Fibroblast of mammary gland (primary cell): ENCODE measurements at places on chromosomes 5 and 9.

DNA sequence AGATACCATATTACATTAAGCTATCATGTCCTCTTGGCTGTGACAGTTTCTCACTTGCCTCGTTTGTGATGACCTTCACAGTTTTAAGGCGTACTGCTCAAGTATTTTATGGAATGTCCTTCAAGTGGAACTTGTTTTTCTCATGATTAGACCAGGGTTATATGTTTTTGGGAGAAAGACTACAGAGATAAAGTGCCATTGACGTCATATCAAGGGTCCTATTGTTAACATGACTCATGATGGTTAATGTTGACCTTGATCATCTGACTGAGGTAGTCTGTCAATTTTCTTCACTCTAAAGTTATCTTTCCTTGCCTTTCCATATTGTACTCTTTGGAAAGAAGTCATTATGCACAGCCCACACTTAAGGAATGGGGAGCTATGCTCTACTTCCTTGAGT lies 17.8 kb upstream of the PTBP3 start:
- no peak for DNase-seq

DNA sequence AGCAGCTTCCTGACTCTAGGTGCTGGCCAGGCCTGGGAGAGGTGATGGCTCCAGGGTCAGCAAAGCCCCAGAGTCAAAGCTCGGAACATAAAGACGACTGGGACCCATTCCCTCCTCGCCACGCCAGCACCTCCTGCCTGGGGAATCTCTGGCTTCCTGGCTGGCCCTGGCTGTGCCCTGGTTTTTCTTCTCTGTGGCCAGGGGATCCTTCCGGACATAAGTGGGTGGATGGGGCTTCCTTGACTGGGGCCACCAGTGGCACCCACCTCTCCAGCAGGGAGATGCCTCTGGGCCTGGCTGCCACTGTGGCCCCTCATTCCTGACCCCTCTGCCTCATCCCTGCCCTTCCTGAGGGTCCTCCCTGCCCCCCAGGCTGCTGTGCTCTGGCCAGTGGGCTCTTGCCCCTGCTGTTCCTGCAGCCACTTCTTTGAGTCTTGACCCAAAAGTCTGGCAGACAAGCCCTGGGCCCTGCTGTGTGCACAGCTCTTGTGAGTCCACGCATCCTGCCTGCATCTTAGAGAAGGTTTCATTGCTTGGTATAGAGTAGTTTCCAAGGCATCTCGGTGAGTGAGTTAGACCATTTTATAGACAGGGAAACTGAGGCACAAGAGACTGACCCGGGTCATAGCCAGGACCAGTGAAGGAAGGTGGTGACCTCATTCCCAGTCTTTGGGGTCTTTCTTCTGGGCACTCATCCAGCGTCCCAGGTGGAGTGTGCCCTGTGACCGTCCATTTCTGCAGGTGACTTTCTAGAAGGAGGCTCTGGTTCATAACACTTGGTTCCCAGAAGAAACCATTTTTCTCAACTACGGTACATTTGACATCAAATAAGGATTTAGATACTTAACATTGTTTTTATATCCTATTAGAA lies 17.3 kb upstream of the LPCAT1 start:
- DNase-seq: no peak

DNA sequence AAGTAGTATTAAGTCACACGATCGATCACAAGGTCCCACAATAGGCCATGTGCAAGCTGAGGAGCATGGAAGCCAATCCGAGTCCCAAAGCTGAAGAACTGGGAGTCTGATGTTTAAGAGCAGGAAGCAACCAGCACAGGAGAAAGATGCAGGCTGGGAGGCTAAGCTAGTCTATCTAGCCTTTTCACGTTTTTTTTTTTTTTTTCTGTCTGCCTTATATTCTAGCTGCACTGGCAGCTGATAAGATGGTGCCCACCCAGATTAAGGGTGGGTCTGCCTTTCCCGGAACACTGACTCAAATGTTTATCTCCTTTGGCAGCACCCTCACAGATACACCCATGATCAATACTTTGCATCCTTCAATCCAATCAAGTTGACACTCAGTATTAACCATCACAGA lies 6.5 kb downstream of the PPIP5K2 start:
- no peak for DNase-seq

- peak; percentile 66 for DNase-seq
These were observed 12.4 kb downstream of the CBY3 start for GRCh38 chr5:179668391-179668790.

DNA sequence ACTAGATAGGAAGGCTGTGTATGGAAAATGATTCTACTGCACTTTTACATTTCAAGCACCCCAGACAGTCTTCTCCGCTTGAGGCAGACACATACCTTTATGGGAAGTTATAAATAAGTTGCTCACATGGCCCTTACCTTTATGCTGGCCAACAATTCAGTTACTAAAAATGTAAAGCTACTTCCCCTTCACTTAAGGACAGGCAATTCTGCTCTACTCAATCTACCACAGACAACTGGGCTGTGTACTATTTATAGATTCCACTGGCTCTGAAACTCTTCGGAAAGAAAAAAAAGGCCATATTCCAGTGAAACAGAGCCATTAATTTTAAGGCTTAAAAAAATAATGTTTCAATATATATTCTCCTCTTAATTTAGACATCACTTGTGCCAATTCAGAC lies 59.4 kb downstream of the ELAVL2 start:
- no peak for DNase-seq

GRCh38 chr5:141654298-141654697 lies 3.1 kb upstream of the FCHSD1 start:
- DNase-seq: peak; percentile 81

- DNase-seq: no peak
These were observed 54.7 kb downstream of the RASA1 start for GRCh38 chr5:87322381-87322780.

- no peak for DNase-seq
These were observed 94.8 kb downstream of the SLC1A3 start for GRCh38 chr5:36701085-36701698.

GRCh38 chr9:127083138-127083980 lies 39.1 kb downstream of the ANGPTL2 start:
- DNase-seq: no peak

DNA sequence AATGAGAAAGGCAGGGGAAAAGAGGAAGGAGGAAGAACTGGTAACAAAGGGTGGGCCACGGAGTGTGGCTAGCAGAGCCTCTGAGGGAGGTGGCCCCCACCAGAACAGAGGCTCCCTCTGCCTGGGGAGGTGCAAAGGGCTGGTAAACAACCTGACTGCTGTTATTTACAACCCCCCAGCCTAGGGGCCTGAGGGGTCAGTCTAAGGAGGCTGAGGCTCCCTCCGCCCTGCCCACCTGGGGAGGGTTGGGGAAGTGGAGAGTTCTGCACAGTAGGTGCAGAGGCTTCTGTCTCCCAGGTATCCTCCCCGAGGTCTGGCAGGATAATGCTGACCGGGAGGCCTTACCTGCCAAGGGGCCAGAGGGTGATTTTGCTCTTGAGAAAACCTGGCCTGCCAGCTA lies 35.6 kb upstream of the SMU1 start:
- DNase-seq: no peak

GRCh38 chr5:126373375-126374108 lies 49.7 kb upstream of the GRAMD2B start:
- no peak for DNase-seq

DNA sequence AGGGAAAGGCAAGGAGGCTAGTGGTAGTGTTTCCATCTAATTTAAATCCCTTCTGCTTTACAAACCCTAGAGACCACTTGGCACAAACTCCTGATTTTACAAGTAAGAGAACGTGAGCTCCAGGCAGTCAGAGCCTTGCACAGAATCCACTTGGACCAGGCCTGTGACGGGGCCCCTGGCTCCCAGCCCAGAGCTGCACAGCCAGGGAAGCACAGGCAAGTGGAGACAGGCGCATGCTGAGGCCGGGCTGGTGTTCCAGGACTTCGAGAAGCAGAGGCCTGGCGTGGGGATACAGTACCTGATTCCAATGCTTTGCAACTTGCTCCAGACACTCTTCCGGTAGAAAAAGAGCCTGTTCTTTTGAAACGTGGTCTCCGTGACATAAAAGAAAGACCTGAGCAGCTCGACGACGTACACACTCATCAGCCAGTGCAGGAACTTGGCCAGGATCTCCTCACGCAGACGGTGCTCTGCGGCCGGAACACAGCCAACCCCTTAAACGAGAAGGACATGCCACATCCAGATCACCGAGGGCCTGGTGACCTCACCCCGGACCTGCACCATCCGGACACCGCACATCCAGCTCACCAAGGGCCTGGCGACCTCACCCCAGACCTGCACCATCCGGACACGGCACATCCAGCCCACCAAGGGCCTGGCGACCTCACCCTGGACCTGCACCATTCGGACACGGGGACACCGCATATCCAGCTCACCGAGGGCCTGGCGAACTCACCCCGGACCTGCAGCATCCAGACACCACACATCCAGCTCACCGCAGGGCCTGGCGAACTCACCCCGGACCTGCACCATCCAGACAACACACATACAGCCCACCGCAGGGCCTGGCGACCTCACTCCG lies 12.5 kb downstream of the TERT start:
- DNase-seq: no peak

GRCh38 chr5:153256-153655 lies 38.0 kb upstream of the LRRC14B start:
- peak; percentile 58 for DNase-seq

GRCh38 chr5:165015126-165015525 lies 1509.7 kb downstream of the MAT2B start:
- DNase-seq: no peak

GRCh38 chr5:111488353-111488752 lies 24.0 kb downstream of the STARD4 start:
- no peak for DNase-seq

DNA sequence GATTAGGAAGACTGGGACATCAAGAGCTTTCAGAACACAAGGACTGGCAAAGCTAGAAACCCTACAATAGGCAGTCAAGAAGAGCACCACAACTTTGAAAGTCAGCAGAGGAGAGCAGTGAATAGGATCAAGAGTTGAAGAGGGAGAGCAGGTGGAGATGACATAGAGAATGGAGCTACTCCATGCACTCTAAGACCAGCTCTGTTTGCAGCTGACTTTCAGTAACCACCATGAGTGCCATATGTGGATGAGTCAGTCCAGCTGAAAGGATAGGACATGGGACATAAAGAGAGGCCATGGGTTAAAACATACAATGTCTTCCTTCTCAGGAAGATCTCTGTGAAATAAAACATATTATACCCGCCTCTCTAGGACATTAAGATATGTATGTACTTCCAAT lies 289.1 kb upstream of the KLF4 start:
- peak; percentile 40 for DNase-seq

GRCh38 chr5:5270958-5271785 lies 131.0 kb downstream of the ADAMTS16 start:
- DNase-seq: peak; percentile 79

GRCh38 chr9:5459289-5459829 lies 9.0 kb downstream of the CD274 start:
- DNase-seq: no peak

GRCh38 chr9:117612317-117612716 lies 91.9 kb upstream of the TLR4 start:
- DNase-seq: no peak

DNA sequence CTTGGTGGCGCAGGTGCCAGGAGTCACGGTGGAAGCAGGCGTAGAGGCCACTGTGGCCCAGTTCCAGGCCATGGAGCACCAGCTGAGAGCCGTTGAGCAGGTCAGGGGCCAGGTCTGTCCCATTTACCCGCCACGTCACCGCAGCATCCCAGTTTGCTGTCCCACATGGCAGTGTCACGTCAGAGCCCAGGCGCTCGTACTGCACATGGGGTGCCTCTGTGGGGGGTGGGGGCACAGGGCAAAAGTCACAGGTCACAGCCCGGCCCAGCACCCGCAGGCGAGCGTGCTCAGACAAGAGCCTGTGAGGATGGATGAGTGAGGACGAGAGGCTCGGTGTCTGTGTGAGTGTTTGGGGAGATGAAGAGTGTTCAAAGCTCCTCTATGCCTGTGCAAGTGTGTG lies 24.9 kb downstream of the CNTFR start:
- DNase-seq: no peak

- DNase-seq: peak; percentile 74
These were observed 4.7 kb downstream of the LNPEP start for GRCh38 chr5:96940586-96940985.

GRCh38 chr9:131197160-131197911 lies 72.0 kb downstream of the NUP214 start:
- DNase-seq: no peak

- DNase-seq: no peak
These were observed 53.4 kb upstream of the PAM start for GRCh38 chr5:102701748-102702147.

- no peak for DNase-seq
These were observed 236.9 kb downstream of the GOLPH3 start for GRCh38 chr5:31937226-31937625.

- peak; percentile 96 for DNase-seq
These were observed 18.7 kb upstream of the LECT2 start for GRCh38 chr5:135973323-135974020.

DNA sequence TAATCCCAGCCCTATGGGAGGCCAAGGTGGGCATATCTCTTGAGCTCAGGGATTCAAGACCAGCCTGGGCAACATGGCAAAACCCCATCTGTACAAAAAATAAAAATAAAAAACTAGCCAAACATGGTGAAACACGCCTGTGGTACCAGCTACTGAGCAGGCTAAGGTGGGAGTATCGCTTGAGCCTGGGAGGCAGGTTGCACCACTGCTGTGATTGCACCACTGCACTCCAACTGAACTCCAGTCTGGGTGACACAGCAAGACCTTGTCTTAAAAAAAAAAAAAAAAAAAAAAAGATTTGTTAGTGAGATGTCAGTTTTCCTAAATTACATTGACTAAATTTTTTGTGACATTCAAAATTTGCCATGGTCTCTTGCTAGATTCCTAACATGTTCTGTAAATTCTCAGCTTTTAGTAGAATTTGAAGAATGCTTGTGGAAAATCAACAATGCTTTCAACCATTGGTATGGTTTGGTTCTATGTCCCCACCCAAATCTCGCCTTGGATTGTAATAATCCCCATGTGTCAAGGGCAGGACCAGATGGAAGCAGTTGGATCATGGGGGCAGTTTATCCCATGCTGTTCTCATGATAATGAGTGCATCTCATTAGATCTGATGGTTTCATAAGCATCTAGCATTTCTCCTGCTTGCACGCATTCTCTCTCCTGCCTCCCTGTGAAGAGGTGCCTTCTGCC lies 236.1 kb downstream of the ARRDC3 start:
- no peak for DNase-seq

DNA sequence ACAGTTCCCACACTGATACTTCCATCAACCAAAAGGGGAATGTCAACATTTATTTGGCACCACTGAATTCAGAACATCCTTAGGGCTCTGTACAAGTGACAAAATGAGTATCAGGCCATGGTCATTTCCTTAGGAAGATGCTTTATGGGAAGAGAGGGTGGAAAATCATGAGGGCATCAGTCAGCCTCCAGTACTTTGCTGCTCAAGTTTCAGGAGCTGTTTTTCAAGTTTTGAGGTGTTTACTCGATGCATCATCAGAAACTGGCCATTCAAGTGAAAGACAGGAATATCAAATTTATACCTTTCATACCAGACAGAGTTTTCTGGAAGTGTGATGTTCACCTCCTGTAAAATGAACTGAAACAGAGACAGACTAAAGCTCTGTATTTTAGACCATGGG lies 21.2 kb upstream of the MARCHF3 start:
- no peak for DNase-seq

GRCh38 chr9:87959916-87960581 lies 14.3 kb downstream of the CDK20 start:
- peak; percentile 25 for DNase-seq

- DNase-seq: no peak
These were observed 146.3 kb upstream of the RASEF start for GRCh38 chr9:83209188-83209731.

GRCh38 chr9:87751423-87751822 lies 25.5 kb downstream of the CTSL start:
- no peak for DNase-seq
